ENCODE measurements at places on chromosomes 3 and 15.

GRCh38 chr15:77568014-77568972, 64.4 kb downstream of the LINGO1 start:
- DNase-seq, result no peak

GRCh38 chr3:188339410-188340295, 185.7 kb downstream of the LPP start:
- no peak for DNase-seq

- no peak for DNase-seq
These were observed 24.7 kb upstream of the KLHL6 start for GRCh38 chr3:183579967-183580900.

DNA sequence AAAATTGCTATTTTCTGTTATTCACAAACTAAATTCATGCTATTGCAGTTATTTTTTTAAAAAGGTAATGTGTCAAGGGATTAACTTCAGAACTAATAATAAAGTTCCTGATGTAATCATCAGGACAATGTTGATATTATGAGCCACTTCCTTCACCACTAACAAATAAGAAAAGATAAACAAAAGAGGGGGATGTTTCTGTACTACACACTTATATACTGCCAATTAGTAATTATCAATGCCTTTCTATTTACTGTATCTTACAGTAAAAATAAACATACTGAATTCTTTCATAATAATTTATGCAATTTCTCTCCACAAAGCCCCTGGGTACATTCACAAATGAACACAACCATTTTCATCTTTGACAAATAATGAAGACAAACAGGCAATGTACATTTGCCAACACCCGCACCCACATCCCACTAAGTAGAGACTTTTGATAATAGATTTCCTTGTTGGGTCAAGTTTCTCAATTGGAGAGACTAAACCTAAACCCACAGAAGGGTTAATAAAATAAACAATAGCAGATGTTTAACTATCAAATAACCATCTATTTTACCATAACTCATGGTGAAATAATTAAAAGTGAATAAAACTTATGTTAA, 3.7 kb downstream of the CBLB start:
- DNase-seq, result no peak

GRCh38 chr3:51374456-51374855, 10.6 kb upstream of the MANF start:
- no peak for DNase-seq

DNA sequence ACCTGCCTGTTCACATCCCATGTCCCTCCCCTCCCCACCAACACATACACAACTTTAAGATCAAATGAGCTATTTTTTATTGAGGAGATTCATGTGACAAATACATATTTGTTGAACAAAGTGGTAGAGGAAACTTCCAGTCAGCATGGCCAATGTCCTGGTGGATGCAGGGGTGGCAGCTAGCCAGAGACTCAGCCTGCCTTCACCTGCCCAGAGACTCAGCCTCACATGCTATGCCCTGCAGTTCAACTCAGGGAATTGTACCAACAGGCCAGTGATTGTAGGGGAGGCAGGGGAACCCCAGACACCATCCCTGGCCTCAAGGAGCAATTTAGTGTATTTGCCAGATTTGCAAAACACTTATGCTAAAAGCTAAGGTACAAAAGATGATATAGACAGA, 136.6 kb downstream of the OPA1 start:
- DNase-seq, result no peak

DNA sequence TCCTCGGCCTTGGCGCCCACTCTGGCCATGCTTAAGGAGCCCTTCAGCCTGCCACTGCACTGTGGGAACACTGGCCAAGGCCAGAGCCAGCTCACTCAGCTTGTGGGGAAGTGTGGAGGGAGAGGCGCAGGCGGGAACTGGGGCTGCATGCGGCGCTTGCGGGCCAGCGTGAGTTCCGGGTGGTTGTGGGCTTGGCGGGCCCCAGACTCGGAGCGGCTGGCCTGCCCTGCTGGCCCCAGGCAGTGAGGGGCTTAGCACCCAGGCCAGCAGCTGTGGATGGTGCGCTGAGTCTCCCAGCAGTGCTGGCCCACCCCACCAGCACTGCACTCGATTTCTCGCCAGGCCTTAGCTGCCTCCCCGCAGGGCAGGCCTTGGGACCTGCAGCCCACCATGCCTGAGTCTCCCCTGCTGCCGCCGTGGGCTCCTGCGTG, 13.1 kb upstream of the UBP1 start:
- DNase-seq, result no peak
